ENCODE measurements at places on chromosomes 7 and 10.

GRCh38 chr10:43166207-43166879 lies 28.1 kb downstream of the CSGALNACT2 start:
- DNase-seq: no peak

DNA sequence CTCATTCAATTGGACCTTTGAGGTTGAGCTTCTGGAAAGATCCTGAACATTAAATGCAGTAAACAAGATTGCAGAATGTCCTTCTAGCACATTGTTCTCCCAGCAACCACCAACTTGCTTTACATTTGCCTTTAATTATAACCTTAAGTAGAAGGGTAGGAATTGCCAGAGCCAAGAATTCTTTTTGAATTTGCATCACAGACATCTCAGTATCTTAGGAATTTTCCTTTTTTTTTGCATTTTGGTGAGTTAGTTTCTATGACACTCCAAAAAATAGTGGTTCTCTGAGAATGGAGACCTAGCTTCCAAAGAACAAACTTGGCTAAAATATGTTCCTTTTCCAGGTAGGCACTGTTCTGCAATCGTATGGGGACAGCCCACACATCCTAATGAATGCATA lies 456.0 kb downstream of the GATA3 start:
- DNase-seq: no peak

- no peak for DNase-seq
Measured at GRCh38 chr7:83426325-83426724, 222.6 kb downstream of the SEMA3E start.

DNA sequence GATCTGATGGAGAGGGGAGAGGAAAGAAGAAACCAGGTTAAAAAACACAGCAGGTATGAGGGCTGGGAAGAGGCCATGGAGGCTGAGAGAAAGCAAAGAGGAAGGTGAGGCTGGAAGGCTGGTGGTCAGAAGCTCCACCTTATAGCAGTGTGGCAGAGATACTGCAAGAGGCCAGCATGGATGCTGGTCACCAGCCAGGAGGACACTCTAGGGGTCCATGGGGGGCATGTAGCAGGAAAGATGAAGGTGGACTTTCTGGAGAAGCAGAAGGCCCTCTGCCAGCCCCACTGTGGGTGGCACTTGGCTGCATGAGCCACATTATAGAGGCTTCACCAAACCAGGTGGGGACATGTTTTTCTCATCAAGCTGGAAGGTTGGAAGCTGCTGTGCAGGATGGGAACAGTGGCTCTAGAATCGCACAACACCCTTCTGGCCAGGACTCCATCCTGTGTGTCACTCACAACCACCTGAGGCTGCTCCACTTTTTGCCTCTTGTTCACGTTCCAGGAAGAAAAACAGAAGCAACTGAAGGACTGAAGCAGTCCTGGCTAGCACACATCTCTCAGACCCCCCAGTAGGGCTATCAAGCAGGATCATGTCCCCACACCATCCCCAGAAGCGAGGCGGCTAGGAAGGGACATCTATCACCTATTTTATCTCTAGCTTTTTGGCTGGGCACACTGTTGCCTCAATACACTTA lies 587.5 kb upstream of the MGMT start:
- DNase-seq: no peak

DNA sequence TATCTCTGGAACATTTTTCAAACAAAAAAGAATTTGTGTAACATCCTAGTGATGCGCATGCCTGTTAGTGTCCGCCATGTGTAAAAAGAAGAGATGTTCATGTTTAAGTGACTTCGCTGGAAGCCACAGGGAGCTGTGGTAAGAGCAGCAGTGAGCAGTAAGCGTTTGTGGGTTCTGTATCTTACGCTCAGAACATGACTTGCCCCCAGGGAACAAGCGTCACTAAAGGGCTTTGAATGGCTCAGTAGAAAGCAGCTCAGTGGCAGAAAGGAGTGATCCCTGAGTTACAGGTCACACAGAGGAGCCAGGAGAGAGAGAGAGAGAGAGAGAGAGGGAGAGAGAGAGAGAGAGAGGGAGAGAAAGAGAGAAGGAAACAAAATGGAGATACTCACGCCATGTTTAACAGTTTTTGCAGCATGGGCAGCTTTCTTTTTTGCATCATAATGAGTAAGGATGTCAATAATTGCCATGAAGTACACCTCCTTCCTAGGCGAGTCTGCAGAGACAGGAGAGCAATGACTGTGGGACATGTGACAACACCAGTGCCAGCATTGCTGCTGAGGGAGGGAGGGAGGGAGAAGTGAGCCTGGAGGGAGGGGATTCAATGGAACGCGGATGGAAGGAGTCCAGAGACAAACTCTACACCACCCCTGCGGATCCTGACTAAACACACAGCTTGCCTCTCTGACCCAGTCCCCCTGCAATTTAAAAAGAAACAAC lies 174.6 kb downstream of the PIP4K2A start:
- DNase-seq: no peak

DNA sequence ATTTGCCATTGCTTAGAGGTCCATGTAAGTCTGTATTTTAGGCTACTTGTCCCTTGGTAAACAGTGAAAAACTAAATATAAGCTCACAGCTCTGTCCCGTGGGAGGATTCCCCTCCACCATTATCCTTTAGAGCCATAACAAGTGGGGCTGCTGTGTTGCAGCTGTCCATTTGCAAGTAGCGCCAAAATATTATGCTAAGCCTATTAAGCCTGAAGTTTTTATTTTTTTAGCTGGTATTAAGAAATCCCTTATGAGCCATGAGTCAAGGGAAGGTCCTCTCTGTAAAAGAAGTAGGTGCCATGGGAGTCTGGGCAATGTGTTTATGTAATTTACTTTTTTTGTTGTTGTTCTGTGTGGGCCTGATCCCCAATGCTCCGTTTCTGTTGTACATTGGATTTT lies 183.9 kb downstream of the THSD7A start:
- no peak for DNase-seq

DNA sequence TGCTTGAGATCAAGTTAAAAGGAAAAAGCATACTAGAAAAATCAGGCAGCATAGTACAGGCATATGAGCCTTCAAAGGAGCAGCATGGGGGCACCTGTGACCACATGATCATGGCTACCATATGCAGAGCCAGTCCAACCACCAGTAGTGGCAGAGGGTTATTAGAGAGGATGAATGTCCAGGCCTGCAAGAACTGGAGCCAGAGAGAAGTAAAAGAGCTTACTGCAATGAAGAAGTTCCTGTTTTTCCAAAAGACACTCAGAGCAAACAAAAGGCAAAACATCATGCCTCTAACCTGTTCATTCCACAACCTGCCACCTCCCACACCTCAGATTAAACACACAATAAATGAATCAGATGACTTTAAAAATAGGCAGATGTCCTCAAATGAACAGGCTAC lies 99.6 kb upstream of the NAMPT start:
- no peak for DNase-seq

DNA sequence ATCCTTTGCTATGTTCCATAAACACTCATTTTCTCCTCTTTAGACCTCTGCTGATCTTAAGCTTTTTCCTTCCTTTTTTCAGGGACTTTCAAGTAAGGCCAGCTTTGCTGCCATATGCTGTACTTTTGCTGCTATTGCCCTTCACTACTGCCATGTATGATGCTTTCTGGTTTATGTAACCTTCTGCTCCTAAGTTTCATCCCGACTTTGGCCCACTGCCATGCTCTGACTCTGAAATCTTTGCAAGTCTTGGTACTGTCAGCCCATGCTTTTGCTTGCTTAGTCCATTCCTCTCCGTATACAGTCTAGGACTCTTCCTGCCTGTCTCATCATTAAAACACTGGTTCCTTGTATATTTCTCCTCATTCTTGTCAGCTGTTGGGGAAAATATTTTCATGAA lies 152.4 kb downstream of the RNF133 start:
- no peak for DNase-seq

- peak; percentile 17 for DNase-seq
Measured at GRCh38 chr10:105974803-105975456, 1189.6 kb downstream of the SORCS1 start.

DNA sequence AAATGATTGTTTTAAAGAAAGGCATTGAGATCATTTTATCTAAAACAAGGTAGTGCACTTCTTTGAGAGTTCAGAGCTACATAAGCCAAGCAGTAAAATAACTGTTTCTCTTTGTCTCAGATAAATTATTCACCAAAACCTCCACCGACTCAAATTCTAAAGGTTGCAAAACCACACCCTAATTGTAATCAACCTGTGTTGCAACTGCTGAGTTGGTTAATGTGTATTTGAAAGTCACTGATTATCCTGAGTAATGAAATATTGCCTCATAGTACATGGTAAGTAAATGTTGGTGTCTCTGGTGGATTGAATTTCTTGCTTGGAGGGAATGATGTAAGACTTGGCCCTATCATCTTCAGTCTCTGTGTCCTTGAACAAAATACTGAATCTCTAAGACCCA lies 35.9 kb upstream of the CYP2C9 start:
- no peak for DNase-seq

DNA sequence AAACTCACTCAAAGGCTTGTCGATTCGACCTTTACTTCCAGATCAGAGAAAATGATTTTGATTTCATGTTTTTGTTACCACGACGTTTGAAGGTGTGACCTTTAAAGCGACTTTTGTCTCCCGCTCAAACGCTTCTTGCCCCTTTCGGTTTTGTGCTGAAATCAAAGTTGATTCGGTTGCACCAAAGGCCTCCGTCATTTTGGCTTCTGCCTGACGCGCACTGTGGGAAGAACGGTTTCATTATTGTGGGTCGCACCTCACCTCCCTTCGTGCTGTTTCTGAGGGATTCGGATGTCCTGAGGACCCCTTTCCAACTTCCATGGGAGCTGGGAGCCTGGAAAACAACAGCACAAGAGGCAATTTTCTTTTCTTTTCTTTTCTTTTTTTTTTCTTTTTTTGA lies 176.9 kb downstream of the DNAJB6 start:
- DNase-seq: no peak

DNA sequence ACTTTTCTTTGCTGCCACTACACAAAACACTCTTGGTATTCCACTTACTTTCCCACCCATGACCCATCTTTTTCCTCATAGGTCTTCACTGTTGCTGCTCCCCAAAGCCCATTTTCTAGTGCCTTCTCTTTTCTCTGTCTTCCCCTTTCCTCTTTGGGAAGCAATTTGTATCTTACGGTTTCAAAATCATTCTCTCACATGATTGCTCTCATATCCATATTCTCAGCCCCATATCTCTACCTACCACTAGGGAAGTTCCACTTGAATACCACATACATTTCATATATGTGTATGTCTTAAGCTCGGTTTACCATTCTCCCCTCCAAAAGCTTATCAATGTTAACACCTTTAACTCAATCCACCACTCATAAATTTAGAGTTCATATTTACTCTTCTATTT lies 3.2 kb upstream of the UBE2D1 start:
- DNase-seq: no peak

- no peak for DNase-seq
Measured at GRCh38 chr10:809671-810350, 120.3 kb upstream of the DIP2C start.

DNA sequence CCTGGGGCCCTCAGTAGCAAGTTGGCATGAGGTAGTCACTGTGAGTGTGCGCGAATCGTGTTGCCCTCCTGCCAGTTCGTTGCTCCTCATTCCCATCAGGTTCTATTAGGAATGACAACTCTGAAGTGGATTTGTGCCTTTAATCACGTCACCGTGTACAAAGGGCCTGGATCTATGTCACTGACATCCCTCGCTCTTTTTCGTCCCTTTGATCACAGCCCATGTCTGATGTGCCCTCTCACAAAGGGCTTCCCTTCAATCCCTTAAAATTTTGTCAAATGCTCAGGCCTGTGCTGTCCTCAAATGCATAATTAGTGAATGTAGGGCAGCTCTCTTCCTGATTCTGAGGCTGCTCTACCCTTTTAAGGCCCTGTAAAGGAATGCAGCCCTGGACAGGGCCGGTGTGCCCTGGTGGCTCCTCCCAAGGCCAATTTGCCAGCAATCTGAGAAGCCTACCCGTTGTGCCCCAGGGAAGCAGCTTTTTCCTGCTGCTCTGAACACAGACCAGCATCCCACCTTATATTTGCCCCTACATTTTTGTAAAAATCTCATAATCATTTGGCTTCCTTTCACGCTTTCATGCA lies 93.6 kb downstream of the TMEM178B start:
- no peak for DNase-seq

DNA sequence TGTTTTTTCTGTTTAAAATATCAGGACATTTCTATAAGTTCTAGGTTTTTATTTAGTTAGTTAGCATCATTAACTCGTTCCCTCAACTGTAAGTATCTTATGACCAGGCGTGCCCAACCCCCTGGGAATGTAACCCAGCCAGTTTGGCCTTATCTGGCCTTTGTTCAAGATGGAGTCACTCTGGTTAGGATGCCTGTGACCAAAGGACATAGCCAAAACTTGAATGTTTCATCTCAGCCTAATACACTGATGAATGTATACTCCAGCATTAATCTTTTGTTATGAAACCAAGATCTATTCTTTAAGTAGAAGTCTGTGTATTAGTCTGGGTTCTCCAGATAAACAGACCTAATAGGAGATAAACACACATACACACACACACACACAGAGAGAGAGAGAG lies 231.4 kb downstream of the NSUN6 start:
- DNase-seq: no peak

- DNase-seq: no peak
Measured at GRCh38 chr10:88082391-88082790, 219.0 kb downstream of the PTEN start.

GRCh38 chr7:76392531-76393115 lies 16.9 kb downstream of the SSC4D start:
- no peak for DNase-seq

GRCh38 chr7:25308246-25308645 lies 80.0 kb upstream of the NPVF start:
- DNase-seq: no peak

DNA sequence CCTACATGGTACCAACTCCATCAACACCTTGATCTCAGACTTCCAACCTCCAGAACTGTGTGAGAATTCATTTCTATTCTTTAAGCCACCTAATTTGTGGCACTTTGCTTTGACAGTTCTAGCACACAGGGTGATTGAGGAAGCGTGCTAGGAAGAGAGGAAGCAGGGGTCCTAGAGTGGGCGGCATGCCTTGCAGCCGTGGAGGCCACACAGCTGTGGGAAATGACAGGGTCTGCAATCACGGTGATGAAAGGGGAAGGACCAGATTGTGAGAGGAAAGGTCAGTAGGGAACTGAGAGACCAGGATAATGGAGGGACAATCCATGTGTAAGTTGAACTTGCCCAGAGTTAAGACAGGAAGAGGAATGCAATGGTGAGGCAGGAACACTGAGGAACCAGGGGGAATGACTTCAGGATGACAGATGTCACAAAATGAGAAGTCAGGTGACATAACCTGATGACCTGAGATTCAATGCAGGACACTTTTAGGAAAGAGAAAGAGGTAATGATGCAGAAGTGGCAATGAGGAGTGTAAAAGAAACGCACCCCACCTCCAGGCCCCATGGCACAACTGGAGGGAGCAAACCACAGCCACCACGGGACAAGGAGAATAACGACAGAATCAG lies 87.3 kb upstream of the PIK3CG start:
- DNase-seq: no peak

DNA sequence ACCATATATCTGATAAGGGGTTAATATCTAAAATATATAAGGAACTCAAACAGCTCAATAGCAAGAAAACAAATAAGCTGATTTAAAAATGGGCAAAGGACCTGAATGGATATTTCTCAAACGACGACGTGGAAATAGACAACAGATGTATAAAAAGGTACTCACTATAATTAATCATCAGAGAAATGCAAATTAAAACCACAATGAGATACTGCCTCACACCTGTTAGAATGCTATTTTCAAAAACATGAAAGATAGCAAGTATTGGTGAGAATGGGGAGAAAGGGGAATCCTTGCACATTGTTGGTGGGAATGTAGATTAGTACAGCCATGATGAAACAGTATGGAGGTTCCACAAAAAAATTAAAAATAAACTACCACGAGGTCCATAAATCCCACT lies 163.2 kb downstream of the DKK1 start:
- no peak for DNase-seq
